ENCODE measurements at places on chromosomes 5 and 9.

GRCh38 chr9:1604942-1605560 lies 410.1 kb upstream of the SMARCA2 start:
- no peak for DNase-seq

DNA sequence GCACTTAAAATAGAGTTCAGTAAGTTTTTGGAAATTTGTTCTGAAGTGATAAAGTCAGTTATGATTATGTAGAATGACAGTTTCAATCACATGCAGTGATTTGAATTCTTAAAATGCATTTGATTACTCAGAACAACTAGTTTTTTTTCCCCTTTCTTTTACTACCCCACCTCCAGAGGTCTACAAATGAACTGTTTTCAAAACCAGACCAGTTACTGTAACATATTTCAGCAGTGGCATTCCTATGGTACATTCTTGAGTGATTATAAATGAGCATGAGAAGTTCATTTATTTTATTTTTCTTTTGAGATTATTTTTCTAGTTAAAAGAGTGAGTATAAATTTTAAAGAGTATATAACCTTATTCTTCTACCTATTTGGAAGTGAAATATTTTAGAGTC lies 71.6 kb downstream of the NNT start:
- no peak for DNase-seq

DNA sequence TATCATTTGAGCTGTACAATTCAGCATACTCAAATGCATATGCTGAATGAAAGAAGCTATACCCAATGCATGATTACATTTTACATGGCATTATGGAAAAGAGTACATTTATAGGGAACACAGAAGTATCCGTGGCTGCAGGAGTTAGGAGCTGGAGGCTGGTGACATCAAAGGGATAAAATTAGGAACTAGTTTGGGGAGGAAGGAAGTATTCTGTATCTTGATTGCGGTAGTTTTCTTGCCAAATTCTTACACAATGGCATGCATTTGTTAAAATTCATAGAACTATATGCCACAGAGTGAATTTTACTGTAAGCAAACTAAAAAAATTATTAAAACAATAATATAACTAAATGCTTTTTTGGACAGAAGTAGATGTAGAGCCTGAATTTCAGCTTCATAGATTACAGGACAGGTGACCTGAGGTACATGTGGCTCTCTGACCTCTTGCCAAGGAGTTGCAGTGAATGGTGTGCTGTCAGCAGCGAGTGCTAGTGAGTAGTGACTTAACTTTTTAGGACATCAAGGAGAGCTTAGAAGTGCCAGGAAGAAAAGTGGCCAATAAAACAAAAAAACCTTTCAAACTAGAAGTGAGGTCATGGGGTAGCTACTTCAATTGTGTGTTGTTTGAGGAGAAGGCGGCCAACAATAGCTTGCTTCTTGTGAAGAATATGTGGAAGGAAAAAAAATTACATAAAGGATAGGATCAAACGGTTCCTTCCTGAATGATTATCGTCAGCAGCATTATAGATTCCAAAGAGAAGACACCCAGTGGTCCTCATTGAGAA lies 514.9 kb upstream of the CLINT1 start:
- no peak for DNase-seq

DNA sequence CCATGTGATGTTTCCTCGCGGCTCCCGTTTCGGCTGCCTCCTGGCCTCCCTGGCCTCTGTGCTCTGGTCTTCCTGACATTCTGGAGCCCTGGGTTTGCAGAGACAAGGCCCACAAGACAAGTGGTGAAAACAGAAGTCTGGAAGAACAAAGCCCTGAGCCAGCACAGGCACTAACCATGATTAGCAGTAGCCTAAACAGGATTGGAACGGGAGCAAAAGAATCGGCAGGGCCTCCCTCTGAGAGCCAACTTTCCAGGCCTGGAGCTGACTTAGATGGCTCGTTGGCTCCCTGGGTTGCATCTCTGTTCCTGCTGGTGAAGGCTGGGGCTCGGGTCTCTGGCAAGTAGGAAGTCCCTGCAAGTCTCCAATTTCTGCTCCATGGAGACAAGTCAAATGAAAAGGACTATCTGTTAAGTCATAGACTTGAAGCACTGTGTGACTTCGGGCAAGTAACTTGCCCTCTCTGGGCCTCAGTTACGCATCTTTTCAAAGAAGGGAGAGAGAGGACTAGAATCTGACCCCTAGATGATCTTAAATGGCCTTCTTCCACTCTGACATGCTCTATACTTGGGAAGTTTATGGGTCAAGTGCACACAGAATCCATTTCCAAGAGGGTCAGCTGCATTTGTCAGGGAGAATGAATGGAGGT lies 3.3 kb downstream of the COL27A1 start:
- DNase-seq, result no peak

- peak; percentile 39 for DNase-seq
Measured at GRCh38 chr9:100084734-100085133, 14.1 kb downstream of the ERP44 start.

DNA sequence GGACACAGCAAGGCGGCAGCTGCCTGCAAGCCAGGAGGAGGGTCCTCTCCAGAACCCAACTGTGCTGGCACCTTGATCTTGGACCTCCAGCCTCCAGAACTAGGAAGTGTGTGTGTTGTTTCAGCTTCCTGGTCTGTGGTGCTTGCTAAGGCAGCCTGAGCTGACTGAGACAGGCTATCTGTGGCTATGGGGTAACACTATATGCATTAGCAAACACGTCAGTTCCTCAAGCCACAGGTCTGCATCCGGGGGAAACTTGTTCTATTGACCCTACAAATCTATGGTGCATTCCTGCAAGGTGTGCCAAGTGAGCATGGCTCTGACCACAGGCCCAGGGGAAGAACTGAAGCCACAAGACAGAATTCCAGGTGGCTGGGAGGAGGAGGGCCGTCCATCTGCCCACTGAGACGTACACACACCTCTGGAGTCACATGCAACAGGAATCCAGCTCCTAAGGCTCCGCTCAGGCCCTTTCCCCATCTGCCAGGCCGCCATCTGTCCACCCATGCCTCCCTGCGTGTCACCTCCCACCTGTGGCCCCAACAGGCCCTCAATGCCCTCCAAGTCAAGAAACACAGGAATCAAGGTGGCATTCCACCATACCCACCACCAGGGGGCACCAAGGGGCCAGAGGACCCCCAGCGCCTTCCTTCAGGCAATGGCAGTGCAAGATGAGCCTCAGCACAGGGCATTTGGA lies 174.9 kb downstream of the ROR2 start:
- DNase-seq, result peak; percentile 50

GRCh38 chr5:123178683-123179082 lies 89.6 kb downstream of the PRDM6 start:
- no peak for DNase-seq

- DNase-seq, result no peak
Measured at GRCh38 chr9:11088821-11089374, 476.1 kb upstream of the PTPRD start.

DNA sequence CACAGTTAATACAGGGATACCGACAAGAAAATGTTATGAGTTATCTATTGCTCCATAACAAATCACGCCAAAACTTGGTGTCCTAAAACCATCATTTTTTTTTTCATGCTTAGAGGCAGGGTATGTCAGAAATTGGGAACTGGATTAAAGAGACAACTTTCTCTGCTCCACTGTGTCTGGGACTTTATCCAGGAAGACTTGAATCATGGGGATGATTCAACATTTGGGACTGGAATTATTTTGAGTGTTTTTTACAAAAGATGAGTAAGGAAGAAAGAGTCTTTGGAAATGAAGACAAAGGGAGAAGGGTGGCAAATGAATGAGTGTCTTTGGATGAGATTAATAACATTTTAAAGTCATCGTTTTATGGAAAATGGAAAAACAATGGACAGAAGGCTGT lies 1883.7 kb upstream of the C9orf72 start:
- DNase-seq, result no peak

DNA sequence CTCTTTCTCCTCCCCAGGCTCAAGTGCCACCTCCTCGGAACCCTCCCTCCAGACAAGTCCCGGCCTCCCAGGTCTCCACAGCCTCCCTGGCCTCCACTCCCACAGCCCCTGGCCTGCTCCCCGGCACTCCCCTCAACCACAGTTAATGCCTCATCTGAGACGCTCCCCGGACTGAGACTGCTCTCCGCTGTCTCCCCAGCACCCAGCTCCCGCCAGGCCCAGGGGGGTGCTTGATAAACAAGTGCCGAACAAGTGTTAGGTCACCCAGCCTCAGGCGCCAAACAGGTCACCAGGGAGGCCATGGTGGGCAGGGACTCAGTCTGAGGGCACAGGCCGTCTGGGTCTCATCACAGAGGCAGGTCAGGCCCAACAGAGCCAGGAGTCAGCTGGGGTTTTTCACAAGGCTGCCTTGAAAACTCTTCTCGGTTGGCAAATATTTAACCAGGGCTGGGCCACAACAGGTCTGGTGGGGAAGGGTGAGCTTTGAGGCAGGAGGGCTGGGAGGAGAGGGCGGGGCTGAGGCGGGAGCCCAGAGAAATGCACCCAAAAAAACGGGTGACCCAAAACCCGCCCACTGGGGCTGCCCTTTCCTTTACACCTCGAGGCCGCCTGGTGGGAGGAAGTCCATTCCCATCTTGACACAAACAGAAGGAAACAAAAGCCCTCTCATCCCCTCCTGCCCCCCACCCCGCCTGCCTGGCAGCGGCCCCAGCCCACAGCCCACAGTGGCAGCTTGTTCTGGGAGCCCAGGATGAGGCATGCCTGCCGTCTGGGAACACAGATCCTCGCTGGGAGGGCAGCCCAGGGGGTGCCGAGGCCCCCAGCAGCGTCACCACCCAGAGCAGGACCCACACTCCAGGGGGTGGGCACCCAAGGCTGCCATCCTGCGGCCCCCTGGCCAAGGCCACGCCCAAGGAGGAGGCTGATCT lies 66.6 kb upstream of the STXBP1 start:
- no peak for DNase-seq

GRCh38 chr9:108844856-108845255 lies 10.9 kb downstream of the ACTL7B start:
- no peak for DNase-seq

- DNase-seq, result peak; percentile 8
Measured at GRCh38 chr9:133238272-133238850, 29.3 kb upstream of the OBP2B start.
